ENCODE measurements at places on chromosomes 2 and 18.

GRCh38 chr18:64872710-64873458 is 724.0 kb upstream of the LINC00305 start:
- DNase-seq, result no peak

DNA sequence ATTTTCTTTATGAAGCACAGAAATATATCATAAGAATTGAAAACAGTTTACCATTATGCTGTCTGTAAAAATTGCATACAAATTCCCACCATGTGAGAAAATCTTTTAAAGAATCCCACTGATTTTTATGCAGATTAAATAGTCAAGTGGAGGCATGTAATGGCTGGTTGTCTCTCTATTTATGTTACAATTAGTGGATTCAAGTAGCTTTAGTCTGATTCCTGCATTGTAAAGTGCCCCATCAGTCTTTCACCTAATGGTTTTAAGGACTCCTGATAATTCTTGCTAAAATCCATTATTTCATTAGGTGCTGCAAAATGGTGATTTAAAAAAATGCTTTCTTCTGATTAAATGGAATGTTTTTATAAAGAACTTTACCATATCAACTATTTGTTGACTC is 148.4 kb upstream of the MYO3B start:
- no peak for DNase-seq

GRCh38 chr2:128601298-128602037 is 282.8 kb upstream of the HS6ST1 start:
- no peak for DNase-seq

DNA sequence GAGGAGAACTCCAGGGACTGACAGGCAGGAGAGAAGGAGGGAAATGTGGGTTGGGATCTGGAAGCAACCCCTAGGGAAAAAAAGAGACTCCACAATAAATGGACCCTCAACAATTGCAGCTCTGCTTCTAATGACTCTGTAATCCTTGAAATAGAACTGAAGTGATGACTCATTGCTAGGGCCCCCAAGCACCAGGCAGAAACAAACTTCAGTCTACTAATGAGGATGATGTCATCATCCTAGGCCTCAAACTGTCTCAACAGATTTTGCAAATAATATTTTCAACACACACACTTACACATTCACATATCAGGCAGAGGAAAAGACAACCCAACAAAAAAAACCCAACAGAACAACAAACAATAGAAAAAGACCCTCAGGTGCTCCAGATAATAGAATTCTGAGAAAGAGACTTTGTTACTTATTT is 143.3 kb downstream of the HDAC4 start:
- no peak for DNase-seq

GRCh38 chr2:55781542-55781941 is 87.9 kb upstream of the PNPT1 start:
- no peak for DNase-seq

DNA sequence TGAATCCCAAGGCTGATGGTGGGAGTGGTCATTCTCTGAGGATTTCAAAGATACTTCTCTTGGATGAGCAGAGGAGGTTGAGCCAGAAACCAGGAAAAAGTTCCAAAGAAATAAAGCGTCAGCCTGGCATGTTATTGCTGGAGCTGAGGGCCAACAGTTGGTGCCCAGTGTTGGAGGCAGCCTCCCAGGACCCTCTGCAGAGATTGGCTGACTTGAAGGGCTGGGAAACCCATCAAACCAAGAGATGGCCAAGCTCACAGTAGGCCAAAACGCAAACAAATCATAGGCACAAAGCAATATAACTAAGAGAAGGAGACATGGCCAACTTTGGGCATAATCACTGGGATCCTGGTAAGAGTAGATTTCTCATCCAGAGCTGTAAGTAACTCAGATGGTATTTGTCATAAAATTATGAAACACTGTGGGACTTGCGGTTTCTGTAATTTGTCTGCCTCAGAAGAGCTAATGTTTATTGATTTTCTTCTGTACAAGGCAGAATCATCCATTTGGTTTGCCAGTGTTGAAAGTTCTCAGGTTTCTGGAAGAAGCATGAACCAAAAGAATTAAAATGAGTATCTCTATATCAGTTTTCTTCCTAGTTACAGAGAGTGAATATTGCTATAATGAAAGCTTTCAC is 108.3 kb downstream of the ATL2 start:
- DNase-seq, result no peak

- DNase-seq, result no peak
These were observed 1.9 kb upstream of the C2orf49 start for GRCh38 chr2:105335469-105335868.

DNA sequence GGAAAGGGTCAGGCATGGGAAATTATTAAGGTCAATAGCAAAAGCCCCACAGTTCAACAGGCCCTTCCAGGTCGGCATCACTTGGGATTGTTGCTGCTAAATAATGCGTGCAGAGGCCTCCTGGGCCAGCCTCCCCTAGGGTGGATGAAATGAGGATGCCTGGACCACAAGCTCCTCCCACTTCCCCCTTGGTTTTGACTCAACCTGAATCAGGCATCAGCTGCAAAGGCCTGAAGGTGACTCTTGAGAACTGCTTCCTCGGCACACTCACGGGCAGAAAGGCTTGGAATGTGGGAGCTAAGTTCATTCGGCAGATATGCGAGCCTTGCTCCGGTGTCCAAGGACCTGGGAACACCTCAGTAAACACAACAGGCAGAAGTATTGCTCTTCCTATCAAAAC is 69.3 kb downstream of the MBP start:
- DNase-seq, result peak; percentile 74

- DNase-seq, result no peak
These were observed 95.6 kb upstream of the PDE1A start for GRCh38 chr2:182522405-182522896.

DNA sequence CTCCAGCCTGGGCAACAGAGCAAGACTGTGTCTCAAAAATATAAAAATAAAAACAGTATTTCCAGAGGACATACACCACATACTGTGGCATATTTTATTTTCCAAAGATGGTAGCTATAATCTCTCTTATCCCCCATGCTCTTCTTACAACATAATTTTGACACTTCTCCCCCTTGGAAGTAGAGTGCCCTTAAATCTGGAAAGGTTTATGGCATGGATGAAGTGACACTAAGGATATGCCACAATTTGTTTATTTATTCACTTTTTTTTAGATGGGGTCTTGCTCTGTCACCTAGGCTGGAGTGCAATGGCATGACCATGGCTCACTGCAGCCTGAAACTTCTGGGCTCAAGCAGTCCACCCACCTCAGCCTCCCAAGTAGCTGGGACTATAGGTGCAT is 56.7 kb downstream of the HNRNPLL start:
- DNase-seq, result no peak

GRCh38 chr2:152443771-152444170 is 108.8 kb downstream of the FMNL2 start:
- DNase-seq, result no peak

DNA sequence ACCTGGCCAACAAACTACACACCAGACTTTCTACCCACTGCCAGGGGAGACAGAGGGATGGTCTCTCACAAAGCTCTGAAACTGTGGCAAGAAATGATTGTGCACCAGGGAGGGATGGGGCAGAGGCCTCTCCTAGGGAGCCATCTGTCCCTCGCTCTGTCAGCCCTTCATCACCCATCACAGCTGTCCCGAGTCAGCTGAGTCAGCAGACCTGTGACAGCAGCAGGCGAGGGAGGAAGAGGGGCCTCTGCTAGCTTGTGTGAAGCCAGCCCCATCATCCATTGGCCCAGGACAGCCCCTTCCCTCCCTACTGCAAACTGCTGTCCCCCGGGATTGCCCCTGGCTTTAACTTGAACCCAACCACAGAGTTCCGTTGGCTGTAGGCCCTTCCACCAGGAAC is 5.0 kb downstream of the SH2D6 start:
- no peak for DNase-seq

DNA sequence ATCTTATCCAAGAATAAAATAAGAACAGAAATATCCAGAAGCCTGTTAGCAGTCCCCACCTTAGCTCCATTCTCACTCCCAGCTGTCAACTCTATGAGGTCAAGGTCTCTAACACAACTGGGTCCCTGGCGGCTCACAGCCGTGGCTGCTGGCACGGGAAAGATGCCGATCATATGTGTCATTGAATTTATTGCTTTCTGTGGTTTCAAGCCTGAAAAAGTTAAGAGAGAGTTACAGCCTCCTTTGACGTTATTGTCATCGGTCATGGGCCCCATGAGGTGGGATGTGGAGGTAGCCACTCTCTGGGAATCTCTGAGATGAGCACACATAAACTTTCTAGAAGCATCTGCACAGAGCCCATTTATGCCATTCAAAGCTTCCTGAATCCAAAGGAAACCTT is 28.7 kb upstream of the CABLES1 start:
- no peak for DNase-seq

DNA sequence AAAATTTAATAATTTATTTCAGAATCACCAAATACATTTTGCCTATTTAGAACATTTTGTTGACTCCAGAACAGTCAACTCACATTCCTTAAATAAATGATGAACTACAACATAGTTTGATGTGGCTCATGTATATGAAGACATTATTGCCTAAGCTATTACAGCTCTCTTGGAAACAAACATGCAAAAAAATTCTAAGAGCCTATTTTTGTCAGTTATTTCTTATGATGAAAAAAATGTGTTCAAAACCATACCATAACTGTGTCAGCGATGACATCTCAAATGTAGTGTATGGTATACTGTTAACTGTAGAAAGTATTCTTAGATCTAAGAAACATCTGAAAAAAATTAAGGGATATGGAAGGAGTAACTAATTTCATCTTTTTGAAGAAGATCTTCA is 6.3 kb upstream of the EMILIN2 start:
- no peak for DNase-seq

DNA sequence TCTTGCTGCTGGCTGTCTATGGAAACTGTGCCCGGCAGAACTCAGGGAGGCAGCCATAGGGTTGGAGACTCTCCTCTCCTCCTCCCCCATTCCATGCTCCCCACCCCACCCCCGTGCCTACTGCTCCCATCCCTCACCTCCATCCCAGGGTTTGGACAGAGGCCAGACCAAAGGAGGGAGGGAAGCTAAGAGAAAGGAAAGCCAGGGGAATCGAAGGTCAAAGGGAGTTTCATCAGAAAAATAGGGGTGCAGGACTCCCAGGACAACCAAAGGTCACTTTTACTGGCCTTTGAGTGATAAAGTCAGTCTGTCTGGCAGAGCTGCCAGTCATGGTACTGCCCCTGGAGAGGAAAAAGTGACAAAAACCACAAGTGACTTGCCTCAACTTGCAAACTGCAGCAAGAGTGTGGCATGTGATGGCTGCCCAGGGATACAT is 187.3 kb upstream of the CTAGE1 start:
- no peak for DNase-seq

DNA sequence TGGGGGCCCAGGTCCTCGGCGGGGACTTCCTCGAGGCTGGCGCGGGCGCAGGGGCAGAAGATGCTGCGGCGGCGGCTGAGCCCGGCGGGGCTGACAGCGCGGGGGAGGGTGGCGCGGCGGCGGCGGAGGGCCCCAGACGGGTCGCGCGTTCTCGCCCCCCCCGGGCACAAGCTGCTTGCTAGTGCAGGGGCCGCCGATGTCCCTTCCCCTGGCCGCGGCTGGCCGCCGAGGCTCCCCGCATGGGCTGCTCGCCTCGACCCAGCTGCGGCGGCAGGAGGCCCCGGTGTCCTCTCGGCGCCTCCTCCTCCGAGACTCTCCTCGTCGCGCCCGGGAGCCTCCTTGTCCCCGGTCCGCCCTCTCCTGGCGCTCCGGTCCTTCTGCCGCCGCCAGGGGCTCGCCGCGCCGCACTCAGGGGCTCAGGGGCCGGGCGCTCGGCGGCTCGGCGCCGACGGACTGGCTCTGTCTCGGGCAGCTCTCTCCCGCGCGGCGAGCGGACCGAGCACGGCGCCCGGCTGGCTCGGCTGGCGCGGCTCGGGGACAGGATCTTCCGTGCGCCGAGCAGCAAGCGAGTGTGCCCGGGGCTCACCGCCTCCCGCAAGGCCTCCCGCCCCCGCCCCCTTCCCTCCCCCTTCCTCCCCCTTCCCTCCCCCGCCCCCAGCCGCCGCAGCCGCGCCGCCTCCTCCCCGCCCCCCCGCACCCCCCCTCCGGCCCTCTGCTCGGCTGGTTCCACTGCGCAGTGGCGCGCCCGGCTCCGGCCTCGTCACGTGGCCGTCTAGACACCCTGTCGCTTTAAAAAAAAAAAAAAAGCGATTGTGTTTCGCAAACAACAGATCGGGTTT is 902 bp upstream of the SMAD7 start:
- DNase-seq, result peak; percentile 71

GRCh38 chr18:78073275-78073674 is 823.6 kb downstream of the GALR1 start:
- no peak for DNase-seq

DNA sequence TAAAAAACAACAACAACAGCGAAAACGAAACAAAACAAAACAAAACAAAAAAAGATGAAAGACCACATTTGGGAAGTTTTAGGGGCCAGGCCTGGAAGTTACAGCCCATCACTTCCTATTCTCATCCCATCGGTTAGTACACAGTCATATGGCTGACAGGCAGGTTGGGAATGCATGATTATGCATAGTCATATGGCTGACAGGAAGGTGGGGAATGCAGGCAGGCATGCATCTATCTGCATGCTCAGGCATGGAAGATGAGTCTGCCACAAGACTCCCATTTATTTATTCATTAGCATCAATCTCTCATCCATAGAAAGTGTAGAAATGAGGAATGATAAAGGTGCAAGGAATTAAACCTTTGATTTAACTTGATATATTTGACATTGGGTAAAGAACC is 325.3 kb upstream of the MEX3C start:
- DNase-seq, result no peak

DNA sequence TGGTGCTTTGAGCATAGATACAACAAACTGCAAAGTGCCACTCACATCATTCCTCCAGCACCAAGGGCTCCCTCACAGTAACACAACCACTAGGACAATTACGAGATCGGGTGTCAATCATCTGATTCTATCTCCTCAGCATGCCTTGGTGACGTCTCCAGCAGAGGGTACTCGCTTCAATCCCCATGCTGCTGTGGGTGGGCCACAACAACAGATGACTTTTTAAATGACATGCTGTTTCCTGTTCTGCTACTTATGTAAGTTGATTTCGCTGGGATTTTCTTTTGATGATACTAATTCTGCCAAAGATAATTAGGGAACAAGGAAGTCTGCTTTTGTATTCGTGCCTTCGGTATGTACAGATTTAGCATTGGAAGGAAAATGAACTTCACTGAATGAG is 1113.0 kb downstream of the BCL11A start:
- DNase-seq, result no peak

GRCh38 chr2:36307441-36307840 is 48.1 kb upstream of the CRIM1 start:
- no peak for DNase-seq

All from T follicular helper cell (primary cell).